ENCODE measurements at places on chromosomes 6 and 20.
A peak's percentile ranks its signal among the peaks of the same experiment; 100 is the strongest.

- DNase-seq, result no peak
- peaks cover 7% of the 10 kb centered on the region for H3K36me3 ChIP-seq
- peak overlapping the region; percentile 59 for H3K27ac ChIP-seq
- H3K4me1 ChIP-seq, result peaks cover 14% of the 10 kb centered on the region
- no peaks in the 10 kb centered on the region for H3K27me3 ChIP-seq
These were observed 11.2 kb upstream of the ZNF76 start for GRCh38 chr6:35248300-35248699.

DNA sequence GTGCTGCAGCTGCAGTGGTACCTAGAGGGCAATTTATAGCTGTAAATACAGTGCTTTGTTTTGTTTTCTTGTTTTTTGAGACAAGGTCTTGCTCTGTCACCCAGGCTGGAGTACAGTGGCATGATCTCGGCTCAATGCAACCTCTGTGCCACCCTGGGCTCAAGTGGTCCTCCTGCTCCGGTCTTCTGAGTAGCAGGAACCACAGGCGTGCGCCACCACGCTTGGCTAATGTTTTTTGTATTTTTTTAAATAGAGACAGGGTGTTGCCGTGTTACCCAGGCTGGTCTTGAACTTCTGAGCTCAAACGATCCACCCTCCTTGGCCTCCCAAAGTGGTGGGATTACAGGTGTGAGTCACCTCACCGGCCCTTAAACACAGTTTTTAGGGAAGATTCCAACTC lies 26.8 kb downstream of the CHRNA4 start:
- H3K4me3 ChIP-seq, result no peak overlapping the region
- H3K4me1 ChIP-seq, result no peaks in the 10 kb centered on the region
- H3K36me3 ChIP-seq, result no peaks in the 10 kb centered on the region
- H3K27me3 ChIP-seq, result peaks cover 37% of the 10 kb centered on the region
- no peak overlapping the region for H3K27ac ChIP-seq

- H3K4me3 ChIP-seq, result no peak overlapping the region
- no peaks in the 10 kb centered on the region for H3K36me3 ChIP-seq
- no peaks in the 10 kb centered on the region for H3K27me3 ChIP-seq
- peaks cover 35% of the 10 kb centered on the region for H3K4me1 ChIP-seq
These were observed 39.0 kb downstream of the MAS1 start for GRCh38 chr6:159929819-159930218.

DNA sequence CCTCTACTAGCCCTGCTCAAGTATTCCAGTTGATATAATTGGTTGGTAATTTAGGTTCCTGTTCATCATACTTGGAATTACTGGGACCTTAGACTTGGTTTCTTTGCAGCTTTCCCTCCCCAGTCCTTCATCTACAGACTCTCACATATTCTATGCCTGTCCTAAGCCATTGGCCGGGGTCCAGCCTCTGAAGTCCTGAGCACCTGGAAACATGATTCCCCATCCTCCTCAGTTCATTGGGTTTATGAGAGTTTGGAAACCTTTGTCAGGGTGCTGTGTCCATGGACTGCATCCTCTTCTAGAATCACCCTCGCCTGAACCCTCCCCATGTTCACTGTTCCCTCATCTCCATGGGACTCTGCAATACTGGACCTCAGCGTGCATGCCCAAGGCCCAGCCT lies 8.8 kb downstream of the GSTA2 start:
- no peak for DNase-seq
- no peak overlapping the region for H3K27ac ChIP-seq
- no peaks in the 10 kb centered on the region for H3K36me3 ChIP-seq
- H3K27me3 ChIP-seq, result peaks cover 34% of the 10 kb centered on the region
- no peak overlapping the region for H3K4me3 ChIP-seq

DNA sequence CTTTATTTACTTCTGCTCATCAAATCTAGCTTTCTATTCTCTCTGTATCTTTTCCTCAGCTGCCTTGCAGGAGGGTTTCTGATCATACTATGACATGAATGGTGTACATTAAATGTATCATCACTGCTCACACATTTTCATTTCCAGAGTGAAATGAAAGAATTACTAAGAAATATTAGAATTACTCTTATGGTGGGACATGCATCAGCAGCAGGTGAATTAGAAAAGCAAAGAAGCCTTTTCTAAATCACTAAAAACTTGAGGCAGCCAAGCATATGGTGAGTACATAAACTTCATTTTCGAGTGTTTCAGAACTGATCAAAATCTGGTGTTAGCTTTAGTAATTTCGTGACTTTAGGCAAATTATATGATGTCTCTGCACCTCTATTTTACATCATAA lies 23.6 kb downstream of the IL17A start:
- peaks cover 55% of the 10 kb centered on the region for H3K27me3 ChIP-seq
- peaks cover 16% of the 10 kb centered on the region for H3K4me1 ChIP-seq
- no peak for DNase-seq
- no peak overlapping the region for H3K27ac ChIP-seq

- no peaks in the 10 kb centered on the region for H3K36me3 ChIP-seq
- H3K27ac ChIP-seq, result no peak overlapping the region
- no peak overlapping the region for H3K4me3 ChIP-seq
- no peaks in the 10 kb centered on the region for H3K27me3 ChIP-seq
- H3K4me1 ChIP-seq, result no peaks in the 10 kb centered on the region
These were observed 654.2 kb downstream of the TENT5A start for GRCh38 chr6:81098109-81098814.

DNA sequence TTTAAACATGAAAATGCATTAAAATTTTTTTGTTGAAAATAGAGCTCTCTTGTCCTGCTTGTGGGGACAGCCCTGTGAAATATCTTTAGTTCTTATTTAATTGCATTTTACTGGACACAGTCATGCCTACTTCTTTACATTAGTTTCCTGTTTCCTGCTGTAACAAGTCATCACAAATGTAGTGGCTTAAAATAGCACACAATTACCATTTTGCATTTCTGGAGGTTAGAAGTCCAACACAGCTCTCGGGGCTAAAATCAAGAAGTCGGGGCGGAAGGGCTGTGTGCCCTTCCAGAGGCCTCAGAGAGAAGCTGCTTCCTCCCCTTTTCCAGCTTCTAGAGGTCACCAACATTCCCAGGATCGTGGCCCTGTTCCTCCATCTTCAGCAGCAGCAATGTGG lies 29.4 kb downstream of the PNLDC1 start:
- H3K4me3 ChIP-seq, result no peak overlapping the region
- no peaks in the 10 kb centered on the region for H3K36me3 ChIP-seq
- H3K27ac ChIP-seq, result no peak overlapping the region
- H3K4me1 ChIP-seq, result peaks cover 17% of the 10 kb centered on the region

DNA sequence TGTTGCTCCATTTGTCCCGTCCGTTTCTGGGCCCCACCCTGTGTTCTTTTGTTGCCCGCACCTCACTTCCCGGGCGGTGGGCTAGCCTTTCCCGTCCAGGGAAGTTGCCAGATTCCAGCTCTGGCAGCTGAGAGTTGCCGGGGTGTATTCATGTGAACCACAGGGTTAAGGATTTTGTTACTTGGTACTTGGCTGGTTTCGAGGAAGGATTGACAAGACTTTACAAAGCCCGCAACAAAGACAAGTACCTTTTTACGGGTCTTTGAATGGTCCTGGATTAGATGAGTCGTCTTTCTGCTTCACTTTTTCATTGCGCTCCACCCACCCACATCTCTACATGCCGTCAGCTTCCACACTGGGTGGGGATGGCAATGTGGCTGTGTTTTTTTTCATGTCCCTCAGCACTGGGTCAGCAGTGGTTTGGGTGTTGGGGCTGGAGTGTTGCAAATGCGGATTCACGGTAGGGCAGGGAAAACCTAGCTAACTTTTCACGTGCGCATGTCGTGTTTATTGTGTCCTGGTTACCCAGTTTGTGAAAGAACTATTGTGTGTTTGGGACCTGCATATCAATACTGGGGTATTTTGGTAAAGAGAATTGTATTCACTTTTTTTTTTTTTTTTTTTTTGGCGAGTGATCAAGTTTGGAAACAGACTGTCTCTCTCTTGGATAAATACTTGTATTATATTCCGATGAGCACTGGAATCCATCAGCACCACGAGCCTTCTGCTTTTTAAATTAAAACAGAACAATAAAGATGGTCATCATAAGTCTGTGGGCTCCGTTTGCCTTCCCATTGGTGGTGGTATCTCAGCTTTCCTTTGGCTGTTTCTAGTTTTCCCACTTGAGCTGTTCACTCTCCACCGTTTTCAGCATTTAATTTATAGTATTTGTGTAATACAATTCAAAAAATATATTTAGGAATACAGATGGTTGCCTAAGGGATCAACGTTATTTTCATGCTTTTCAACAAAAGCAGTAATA lies 1.2 kb downstream of the DUSP22 start:
- H3K27me3 ChIP-seq, result no peaks in the 10 kb centered on the region
- peak overlapping the region; percentile 97 for H3K27ac ChIP-seq
- H3K4me1 ChIP-seq, result peaks cover 62% of the 10 kb centered on the region
- H3K36me3 ChIP-seq, result peaks cover 9% of the 10 kb centered on the region
- DNase-seq, result peak; percentile 73
- peak overlapping the region; percentile 84 for H3K4me3 ChIP-seq

DNA sequence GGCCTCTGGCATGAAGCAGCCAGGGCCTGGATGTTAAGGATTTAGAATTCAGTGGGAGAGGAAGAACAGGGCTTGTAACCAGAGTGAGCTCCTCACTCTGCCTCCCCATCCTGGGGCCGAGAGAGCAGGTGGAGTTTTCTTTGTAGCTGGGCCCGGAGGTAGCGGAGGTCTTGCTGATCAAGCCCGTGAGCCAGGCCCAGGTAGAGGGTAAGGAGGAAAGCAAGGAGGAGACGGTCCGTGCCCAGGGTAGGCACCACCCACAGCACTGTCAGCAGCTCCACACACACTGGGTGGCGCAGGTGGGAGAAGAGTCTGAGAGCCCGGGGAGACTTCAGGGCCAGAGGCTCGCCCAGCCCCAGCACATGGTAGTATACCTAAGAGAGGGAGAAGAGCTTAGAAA lies 2.1 kb upstream of the PPP1R18 start:
- no peak for DNase-seq
- peaks cover 43% of the 10 kb centered on the region for H3K4me1 ChIP-seq
- H3K27ac ChIP-seq, result peak overlapping the region; percentile 99
- no peaks in the 10 kb centered on the region for H3K27me3 ChIP-seq
- peaks cover 48% of the 10 kb centered on the region for H3K36me3 ChIP-seq
- H3K4me3 ChIP-seq, result peak overlapping the region; percentile 94

GRCh38 chr6:163254341-163254835 lies 160.1 kb upstream of the QKI start:
- H3K27ac ChIP-seq, result no peak overlapping the region
- H3K4me3 ChIP-seq, result no peak overlapping the region
- H3K36me3 ChIP-seq, result no peaks in the 10 kb centered on the region
- no peaks in the 10 kb centered on the region for H3K4me1 ChIP-seq
- no peak for DNase-seq
